Kidney epithelial cell (primary cell): ENCODE measurements at places on chromosomes 5 and 9. TPM values are rescaled to one million over a fixed set of nuclear protein-coding genes. Genes with fewer than 3 reads are reported as not detected.

Gene DRD1
- 0.07 TPM in 1 of 2 replicates, not detected in the other for total RNA-seq

Gene TXN
- 271 and 321 TPM in 2 replicates for total RNA-seq

Gene CDKN2A
- total RNA-seq = 1.7 and 3.6 TPM in 2 replicates

Gene HSPB3
- total RNA-seq = 0.50 TPM in 1 of 2 replicates, not detected in the other

Gene GARIN3
- total RNA-seq = not detected in 2 replicates

Gene GABRA1
- total RNA-seq = not detected in 2 replicates

DNA sequence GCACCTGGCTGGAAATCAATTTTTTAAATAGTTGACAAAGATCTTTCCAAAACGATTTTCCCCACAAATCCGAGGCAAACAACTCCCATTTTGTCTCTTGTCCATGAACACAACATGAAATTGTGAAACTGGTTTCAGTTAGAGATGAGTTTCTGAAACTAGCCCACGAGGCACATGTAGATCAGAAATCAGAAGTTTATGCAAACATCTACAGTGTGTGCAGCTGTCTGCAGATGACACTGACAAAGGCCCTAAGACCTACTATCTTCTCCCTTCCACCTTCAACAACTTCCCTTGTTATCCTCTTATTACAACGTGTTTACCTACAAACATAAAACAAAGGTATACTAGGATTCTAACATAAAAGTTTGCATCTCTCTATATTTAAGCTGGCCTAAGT, 183.3 kb downstream of the DIRAS2 start:
- DNase-seq = no peak

DNA sequence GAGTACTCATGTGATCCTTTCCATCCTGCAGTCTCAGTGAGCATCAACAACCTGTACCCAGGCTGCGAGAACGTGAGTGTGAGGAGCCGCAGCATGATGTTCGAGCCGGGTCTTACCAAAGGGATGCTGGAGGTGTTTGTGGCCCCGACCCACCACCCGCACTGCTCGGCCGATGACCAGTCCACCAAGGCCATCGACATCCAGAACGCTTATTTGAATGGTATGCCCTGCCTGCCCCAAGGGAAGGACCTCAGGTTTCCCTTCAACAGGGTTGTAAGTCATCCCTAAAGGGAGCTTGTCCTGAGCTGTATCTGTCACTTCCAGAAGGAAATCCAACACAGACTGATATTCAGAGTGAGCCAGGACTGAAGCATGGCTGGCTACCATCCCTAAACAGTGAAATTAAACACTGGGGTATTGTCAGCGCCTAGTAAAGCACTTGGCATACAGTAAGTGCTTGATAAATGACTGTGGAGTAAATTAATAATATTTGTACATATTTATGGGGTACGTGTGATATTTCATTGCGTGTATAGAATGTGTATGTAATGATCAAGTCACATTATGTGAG, 39.3 kb upstream of the CTSL start:
- no peak for DNase-seq

- DNase-seq = no peak
Observed at GRCh38 chr9:37146410-37146809, 26.0 kb downstream of the ZCCHC7 start.

- DNase-seq = no peak
Observed at GRCh38 chr9:14517154-14517906, 175.9 kb downstream of the ZDHHC21 start.

- DNase-seq = no peak
Observed at GRCh38 chr5:16888694-16889124, 47.4 kb downstream of the MYO10 start.

DNA sequence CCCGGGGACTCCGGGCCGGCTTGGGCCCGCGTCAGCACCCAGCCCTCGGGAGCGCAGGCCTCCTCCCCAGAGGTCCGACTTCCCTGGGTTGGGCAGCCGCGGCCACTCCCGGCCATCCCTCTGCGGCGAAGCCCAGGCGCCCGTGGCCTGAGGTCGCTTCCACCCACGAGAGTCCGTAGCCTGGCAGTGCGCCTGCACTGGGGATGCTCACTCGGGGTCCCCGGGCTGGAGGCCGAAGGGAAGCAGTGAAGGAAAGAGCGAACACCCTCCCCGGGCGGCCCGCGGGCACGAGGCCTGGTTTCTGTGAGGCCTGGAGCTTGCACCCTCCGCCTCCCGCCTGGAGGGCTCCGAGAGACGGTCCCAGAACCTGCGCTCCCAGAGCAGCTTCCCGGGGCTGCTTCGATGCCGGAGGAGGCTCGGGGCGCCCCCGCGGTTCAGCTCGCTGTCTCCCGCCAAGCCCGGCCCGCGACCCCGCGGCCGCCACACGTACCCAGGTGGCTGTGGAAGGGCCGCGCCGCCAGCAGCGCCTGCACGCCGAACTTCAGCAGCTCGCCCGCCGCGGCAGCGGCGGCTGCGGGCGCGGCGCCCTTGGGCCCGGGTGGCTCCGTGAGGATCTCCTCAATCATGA, 607 bp downstream of the BARX1 start:
- DNase-seq = no peak

DNA sequence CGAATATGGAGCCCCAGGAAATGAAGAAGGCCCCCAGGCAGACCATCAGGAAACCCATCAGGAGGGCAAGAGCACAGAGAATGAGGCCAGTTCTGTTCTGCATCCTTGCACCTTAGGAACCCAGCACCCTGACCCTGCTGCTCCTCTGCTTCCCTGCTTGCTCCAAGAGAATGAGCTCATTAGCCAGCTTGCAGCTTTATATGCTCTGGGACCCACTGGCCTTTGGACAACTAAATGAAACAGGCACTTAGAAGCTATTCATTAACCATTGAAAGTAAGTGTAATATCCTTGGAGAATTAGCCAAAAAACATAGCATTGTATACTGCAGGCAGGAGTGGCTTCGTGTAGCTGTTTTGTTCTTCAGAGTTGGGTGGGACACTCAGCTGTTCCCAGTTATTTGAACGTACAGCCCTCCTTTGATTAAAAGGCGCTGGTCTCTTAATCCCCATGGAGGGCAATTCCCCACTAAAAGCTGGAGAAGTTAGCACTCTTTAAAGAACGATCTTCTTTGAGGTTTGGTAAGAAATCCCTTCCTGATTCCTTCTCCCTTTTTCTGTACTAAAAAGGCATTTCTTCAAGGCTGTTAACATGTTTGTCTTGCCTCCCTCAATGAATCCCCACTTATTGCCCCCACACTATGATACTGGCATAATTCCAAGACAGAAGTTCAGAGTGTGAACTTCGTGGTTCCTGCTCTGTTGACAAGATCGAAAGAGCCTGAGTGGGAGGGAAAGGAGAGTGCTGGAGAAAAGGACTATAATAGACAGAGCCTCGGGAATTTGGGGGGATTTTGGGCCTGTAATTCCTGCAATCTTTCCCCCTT, at the start of gene TMEM252:
Gene TMEM252, minus strand, starts transcription at position 172 of the 824 bp plus-strand sequence. Its CDS starts 69 bp downstream, at position 103.
- DNase-seq = no peak

- no peak for DNase-seq
Observed at GRCh38 chr5:60843936-60844905, at the start of gene ELOVL7. Gene ELOVL7 (minus strand): TSS chr5:60844269. CDS start chr5:60787397, 56,872 bp downstream.

- no peak for DNase-seq
Observed at GRCh38 chr9:128916204-128916603, 4.6 kb upstream of the PHYHD1 start.
